ENCODE measurements at places on chromosomes 1 and 21. TPM values are rescaled to one million over a fixed set of nuclear protein-coding genes. Genes with fewer than 3 reads are reported as not detected.

The RBP7 gene
- total RNA-seq = not detected

The KCNN3 gene
- total RNA-seq = not detected

- DNase-seq = peak; percentile 58
Measured at GRCh38 chr21:36347962-36348328, 27.9 kb downstream of the MORC3 start.

DNA sequence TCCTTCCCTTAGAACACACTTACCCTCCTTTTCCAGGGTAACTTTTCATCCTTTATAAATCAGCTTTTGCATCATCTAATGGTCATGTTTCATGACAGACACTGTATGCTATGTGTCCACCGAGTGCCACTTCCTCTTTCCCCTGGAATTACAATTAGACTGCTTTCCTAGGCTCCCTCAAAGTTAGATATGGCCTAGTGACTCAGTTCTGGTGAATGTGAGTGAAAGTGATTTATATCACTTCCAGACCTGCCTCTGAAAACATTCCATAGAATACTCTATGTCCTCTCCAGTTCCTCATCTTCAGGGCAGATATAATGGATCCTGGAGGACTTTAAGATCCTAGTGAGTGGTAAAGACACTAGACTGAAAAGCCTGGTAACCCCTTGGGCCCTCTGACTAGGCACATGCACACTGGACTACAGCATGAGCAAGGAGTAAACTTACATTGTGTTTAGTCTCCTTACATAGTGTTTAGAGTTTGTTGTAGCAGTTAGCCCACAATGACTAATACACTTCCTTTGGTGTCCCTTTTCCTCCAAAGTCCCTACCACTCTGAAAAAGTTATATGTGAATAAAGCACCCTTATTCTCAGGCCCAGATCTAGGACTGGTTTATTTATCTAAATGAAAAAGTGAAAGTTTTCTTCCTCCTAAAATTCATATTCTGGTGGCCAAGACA is 59.3 kb downstream of the GPR88 start:
- DNase-seq = peak; percentile 90

The LRRN2 gene
- total RNA-seq = not detected

The PEX14 gene
- 8.9 TPM for total RNA-seq

DNA sequence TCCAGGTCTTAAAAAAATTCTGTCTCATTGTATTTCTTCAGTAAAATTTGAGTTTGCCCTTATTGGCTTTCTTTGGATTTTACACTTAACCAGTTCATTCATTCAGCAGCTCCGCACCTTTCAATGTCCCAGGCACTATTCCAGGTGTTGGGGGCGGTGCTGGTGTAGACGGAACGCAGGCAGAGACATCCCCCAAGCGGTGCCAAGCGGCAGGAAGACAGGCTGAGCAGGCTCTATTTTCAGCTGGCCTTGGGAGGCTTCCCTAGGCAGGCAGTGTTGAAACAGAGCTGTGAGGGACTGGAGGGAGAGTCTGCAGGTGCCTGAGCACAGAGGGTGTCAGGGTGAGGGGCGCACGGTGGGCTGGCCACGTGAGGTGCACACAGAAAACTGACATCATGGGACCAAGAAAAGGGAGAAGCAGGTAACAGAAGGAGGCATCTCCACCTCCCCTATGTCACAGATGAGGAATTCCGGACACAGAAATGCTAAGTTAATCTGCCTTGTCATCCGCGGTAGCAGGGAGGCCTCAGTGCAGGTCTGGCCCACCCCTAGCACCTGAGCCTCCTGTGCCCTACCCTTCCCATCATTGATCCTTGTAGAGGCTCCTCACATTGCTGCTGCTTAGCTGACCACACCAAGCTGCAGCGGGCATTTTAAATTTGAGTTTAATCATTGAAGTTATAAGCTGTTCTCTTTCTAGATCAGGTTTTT is 40.8 kb downstream of the SLC37A1 start:
- DNase-seq = no peak

- no peak for DNase-seq
Measured at GRCh38 chr1:37734629-37735591, 30.0 kb downstream of the EPHA10 start.

DNA sequence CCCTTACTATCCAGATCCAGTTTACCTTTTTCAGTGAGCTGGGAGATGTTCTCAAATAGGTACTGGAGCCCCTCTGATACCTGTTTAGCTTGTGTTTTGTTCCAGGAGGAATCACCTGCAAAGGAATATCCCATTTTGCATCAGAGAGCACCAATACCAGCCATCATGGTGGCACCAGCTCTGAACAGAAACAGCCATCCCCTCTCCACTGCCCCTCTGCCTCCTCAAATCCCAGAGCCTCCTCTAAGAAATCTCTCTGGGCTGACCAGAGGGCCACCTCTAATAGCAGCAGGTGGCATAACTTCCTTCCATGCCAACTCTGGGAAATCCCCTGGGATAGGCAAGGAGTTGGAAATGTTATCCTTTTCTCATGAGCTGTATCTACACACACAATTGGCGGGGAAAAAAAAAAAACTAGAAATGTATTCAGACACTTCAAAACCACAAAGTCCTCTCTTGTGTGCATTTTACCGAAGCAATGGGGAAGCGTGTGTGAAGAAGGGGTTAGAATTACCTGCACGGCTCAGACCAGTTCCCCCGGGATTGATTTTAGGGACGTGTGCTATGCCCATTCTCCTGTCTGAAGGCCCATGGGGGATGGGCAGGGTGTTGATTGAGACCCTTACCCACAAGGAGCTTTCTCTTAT is 2.4 kb downstream of the PGLYRP4 start:
- DNase-seq = no peak

The KAZN gene
- 5.6 TPM for total RNA-seq

- no peak for DNase-seq
Measured at GRCh38 chr1:158180741-158181576, at the start of gene CD1D. Gene CD1D (plus strand): TSS chr1:158180895. CDS start chr1:158181102, 207 bp downstream.

The ACTL8 gene
- total RNA-seq = 0.28 TPM

GRCh38 chr1:85297855-85298629 is 21.6 kb upstream of the BCL10 start:
- peak; percentile 100 for DNase-seq

The SELL gene
- not detected for total RNA-seq

DNA sequence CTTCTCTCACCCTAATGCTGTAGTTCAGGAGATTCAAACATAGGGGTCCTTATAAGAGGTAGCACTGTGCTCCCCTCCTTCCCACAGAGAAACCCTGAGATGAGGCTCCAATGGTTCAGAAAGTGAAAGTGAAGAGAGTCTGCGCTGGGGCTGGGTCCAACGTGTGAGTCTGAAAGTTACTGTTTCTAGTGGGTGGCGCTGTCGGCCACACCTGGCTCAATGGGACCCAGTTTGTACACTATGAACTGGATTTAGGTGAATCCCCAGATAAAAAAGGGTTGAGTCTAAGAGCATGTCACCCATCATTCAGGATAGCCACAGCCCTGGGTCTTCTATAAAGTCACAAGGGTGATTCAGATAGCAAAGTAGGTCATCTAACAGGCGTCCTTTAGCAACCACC is 2.8 kb downstream of the SMCP start:
- no peak for DNase-seq

GRCh38 chr1:150066838-150067183 is 765 bp upstream of the VPS45 start:
- DNase-seq = no peak

DNA sequence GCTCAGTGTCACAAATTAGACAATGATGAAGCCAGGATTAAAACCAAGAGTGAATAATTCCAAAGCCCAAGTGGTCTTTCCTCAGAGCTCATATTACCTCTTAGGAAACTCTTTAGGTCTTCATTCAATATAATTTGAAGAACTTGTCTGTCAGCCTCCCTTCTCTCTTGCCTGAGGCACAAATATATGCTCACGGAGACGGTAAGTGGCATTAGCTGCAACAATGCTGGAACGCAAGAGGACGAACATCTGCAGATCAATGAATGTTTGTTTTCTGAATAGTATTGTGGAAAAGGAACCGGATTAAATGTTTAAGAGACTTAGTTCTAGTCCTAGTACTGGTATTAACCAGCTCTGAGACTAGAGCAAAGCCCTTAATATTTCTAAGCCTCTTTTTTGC is 39.7 kb upstream of the LYST start:
- no peak for DNase-seq

DNA sequence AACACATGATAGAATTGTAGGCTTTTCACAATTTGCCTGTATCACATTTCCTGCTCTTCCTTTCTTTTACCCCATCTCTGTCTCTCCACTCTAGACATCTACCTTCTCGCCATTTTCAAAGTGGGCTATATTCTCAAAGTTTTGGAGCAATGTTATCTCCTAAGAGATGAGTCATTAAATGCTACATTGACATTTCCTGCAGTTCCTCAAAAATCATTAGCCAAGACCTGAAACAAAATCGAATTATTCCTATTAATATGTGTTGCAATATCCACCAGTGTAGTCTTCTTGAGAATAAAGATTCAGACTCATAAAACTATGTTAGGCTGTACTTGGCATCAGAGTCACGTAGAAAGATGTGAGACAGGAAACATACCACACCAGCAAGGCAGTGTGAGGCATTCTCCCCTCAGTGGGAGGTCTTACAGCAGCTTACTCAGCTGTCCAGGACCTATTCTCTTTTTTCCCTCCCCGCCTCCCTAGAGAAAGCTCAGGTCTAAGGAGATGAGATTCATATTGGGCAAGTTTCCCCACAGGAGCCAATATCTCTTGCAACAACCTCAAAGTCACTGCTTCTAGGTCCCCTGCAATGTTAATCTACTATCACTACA is 38.8 kb downstream of the FRRS1 start:
- DNase-seq = peak; percentile 86

GRCh38 chr1:166972193-166972592 is 3.1 kb downstream of the ILDR2 start:
- no peak for DNase-seq

DNA sequence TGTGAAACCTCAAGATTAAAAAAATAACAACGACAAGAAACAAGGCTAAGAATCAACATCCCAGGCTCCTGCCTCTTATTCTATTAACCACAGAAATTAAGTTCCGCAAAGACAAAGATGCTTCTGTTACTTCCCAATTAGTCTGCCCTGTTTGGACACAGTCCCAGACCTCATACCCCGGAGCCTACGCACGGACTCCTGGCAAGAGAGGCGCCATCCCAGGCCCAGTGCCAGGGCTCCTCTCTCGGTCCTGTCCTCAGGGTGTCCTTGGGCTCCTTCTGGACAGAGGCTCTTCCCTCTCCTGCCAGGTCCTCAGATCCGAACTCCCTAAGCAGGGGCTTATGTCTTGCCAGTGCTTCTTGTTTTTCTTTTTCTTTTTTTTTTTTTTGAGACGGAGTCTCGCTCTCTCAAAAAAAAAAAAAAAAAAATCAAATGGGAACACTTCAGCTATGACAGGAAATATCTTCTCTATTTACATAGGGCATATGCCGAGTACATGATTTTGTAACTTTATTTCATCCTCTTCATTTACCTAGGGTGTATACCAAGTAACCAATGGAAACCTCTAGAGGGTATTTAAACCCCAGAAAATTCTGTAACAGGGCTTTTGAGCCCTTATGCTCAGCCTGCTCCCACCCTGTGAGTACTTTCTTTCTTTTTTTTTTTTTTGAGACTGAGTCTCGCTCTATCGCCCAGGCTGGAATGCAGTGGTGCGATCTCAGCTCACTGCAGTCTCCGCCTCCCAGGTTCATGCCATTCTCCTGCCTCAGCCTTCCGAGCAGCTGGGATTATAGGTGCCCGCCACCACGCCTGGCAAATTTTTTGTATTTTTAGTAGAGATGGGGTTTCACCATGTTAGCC is 11.7 kb upstream of the ENO1 start:
- peak; percentile 89 for DNase-seq

The CD53 gene
- total RNA-seq = not detected

The SZT2 gene
- 9.7 TPM for total RNA-seq

The TLR5 gene
- total RNA-seq = under 0.01 TPM

The SIM2 gene
- 1.9 TPM for total RNA-seq

- DNase-seq = peak; percentile 55
Measured at GRCh38 chr1:15214527-15214926, 32.5 kb upstream of the FHAD1 start.

DNA sequence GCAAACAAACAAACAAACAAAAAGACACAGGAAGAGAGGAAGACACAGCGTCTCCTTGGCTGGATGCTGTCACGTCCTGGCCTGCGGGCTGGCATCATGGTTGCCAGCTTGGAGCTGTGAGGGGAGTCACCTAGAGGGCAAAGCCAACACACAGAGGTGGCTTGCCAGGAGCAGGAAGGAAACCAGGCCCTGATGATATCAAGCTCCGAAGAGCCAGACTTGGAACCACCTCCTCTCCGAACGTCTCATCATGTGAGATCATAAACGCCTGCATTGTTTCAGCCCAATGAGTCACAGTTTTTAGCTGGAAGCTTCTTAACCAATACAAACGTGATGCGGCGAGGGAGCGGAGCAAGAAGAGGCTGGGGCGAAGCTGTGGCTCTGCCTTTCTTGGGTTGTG is 8.7 kb downstream of the PLA2G2D start:
- peak; percentile 61 for DNase-seq

- no peak for DNase-seq
Measured at GRCh38 chr1:9878404-9878803, 31.7 kb downstream of the CTNNBIP1 start.

GRCh38 chr1:151594143-151594625 is 17.7 kb upstream of the SNX27 start:
- no peak for DNase-seq

DNA sequence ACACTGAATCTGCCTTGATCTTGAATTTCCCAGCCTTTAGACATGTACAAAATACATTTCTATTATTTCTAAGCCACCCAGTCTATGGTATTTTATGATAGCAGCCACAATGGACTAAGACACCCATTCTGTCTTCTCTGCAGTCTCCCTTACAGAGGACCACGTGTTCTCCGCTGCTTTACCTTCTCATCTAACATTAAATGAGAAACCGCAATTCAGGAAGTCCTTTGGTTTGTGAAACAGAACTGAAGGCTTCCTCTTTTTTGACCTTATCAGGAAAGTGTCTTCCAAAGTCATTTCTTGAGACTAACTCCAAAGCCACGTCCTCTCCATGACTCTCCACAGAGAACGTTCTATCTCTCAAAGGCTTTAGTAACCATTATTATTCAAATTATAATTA is 560.1 kb downstream of the OMA1 start:
- no peak for DNase-seq

- DNase-seq = no peak
Measured at GRCh38 chr1:160767395-160768294, 28.3 kb upstream of the LY9 start.

GRCh38 chr1:38898653-38899230 is 17.4 kb upstream of the GJA9 start:
- DNase-seq = peak; percentile 12

Data from IMR-90 (cell line).